ENCODE measurements at places on chromosomes 4 and X.

DNA sequence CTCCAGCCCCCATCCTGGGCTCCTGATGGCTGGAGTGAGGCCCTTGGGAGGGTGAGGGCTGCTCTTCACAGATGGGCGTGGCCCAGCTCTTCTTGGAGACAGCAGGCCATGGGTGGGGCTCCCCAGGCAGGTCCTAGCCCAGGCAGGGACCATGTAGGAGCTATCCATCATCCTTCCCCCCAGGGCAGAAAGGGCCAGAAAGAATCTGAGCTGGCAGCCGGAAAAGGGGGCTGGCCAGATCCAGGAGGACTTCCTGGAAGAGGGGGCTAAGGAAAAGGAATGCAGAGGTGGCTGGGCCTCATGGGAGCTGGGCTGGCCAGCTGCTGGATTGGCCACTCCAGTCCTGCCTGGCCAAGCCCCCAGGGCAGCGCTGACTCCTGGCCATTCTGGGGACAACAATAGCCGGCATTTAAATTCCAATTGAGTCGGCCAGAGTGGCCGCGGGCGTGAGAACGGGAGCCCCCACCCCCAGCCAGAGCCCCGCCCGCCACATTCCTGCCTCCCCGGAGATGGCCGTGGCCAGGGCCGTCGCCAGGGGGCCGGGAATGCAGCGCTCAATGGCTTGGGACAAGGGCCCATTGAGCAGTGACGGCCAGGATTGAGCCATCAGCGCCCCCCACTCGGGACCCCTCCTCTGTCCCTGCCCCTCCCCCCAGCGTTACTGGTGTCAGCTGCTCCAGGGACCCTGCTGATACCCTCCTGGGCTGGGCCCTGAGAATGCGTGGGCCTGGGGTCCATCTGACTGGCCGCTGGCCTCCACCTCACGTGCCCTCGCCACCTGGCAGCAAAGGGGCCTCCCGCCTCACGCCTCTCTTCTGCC, 15.1 kb upstream of the FGFR3 start:
- no peak for DNase-seq

DNA sequence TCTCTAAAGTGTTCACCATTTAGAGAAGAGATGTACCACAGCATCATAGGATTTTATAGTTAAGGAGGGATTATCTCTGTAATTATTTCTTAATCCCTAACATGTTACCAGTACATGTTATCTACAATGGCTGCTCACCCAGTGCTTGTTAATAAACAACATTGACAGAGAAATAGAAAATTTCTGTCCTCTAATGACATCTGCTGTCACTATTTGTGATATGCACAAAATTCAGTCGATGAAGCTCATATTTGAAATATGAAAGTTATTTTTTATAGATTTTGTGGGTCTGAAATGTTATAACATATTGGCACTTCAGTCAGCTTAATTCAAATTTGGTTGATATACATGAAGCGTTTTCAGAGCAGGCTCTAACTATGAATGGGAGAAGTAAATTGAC, 48.8 kb upstream of the GRXCR1 start:
- no peak for DNase-seq

- DNase-seq, result no peak
These were observed 23.7 kb downstream of the FAT1 start for GRCh38 chr4:186699881-186700397.

GRCh38 chr4:11004818-11005217, 320.2 kb upstream of the CLNK start:
- DNase-seq, result no peak

DNA sequence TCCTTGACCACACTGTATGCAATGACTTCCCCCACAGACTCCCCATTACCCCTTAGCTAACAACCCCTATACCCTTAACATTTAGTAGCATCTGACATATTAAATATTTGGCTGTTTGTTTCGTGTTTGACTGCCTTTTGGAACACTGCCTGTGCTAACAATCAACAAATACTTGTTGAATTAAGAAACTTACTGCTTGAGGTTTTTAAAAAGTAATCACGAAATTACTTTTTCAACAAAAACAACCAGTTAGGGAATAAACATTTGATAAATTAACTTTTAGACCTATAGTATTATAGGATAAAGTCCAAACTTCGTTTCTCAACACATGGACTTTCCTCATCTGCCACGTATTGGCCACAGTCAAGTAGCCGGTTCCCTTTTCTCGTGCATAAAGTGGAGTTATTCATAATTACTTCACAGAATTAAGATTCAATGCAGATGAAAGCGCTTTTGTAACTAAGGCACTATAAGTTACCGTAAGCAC, 555 bp upstream of the ELMOD2 start:
- no peak for DNase-seq

DNA sequence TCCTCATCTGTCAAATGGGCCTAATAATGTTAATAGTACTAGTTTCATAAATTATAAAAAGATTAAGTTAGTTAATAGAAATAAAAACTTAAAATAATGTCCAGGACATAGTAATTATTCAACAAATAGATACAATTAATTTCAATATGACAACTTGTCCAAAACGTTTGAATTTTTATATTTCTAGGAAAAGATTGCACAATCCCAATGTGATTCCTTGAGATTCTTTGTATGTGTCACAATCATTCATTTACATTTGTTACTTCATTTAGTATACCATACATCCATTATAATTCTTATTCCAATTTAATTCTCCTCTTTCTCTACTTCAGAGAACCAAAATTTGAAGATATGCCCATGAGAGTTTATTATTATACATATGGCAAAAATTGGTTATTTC, 554.2 kb downstream of the GABRG1 start:
- no peak for DNase-seq

DNA sequence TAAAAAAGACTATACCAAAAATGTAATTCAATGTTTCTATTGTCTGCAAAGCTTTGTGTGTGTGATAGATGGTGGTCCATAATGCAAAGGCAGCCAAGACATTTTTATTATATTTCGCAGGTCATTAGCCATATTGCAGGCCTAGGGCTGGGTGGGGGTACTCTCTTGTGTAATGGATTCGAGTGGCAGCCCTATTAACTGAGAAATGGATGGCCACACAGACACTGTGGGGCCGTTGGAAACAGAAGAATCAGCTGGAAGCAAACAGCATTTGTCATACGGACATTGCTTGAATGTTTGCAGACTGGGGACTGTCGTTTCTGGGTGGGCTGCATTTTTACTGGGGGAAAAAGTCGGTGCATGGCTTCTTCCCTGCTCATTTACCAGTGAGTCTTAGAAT, 101.4 kb downstream of the GPR143 start:
- DNase-seq, result no peak

- no peak for DNase-seq
These were observed 15.5 kb upstream of the GPM6A start for GRCh38 chr4:175827516-175827915.

- no peak for DNase-seq
These were observed 19.7 kb upstream of the ACSL1 start for GRCh38 chr4:184845367-184846021.

GRCh38 chrX:87961471-87961870, 443.9 kb downstream of the KLHL4 start:
- no peak for DNase-seq

- DNase-seq, result no peak
These were observed 61.6 kb downstream of the HPGD start for GRCh38 chr4:174460684-174461083.

DNA sequence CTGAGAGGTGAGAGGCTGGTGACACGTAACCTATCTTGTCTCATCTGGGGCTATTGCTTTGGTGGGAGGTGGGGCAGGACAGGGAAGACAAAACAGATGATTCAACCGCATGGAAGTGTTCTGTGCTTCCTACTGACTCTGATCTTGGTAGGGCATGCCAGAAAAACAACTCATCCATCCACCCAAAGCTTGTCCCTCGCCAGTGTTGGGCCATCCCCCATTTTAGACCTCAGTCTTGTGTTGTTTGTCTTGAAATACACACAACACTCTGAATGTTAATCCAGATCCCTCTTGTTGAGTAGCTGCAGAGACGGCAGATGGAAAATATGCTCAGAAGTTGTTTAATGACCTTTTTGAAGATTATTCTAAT, 377 bp downstream of the CHRNA9 start:
- no peak for DNase-seq

DNA sequence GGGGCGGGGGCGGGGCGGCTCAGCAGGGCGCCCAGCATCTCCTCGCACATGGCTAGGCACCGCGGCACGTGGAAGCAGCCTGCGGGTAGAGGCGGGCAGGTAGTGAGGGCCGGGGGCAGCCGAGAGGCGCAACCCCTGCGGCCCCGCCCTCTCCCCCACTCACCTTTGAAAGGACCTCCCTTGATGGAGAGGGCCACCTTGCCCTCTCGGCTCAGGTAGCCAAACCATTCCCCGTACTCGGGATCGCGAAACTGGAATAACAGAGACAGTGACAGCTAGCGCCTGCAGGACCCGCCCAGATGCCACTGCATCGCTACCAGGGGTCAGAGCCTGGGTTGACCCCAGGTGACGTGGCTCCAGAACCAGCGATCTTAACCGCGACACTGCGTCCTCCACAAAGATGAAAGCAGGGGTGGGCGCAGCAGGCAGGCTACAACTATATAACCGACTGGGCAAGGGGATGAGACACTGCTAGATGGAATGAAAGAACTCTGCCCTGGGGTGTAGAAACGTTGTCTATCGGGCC, 552 bp upstream of the NAA10 start:
- DNase-seq, result no peak

DNA sequence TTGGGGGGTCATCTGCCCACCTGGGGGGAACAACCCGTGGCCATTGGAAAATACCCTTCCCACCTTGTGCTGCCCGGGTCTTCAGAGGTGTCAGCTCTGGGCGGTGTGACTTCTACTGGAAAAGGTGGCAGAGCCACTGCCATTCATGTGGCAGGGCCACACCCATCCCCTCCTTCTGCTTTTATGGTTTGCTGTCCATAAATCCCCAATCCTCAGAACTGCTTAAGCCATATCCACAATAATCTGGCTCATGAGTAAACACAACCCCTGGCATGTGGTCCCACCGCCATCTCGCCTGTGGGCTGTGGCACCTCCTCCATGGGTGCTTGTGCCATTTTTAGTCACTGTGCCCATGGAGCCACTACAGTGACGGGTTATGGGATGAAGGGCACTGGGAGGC, 20.6 kb downstream of the SORCS2 start:
- DNase-seq, result no peak

DNA sequence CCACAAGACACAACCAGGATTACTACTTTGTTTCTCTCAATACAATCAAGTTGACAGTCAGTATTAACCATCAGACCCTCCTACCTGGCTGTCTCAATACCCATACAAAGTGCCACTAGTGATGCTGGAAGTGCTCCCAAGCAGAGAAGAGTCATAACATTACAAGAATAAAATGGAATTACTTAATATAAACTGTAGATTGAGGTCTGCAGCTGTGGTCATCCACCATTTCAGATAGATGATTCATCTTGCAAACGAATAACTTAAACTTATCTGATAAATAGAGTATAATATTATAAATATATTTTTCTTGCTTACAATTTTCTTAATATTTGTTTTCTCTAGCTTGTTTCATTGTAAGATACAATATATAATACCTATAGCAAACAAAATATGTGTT, 1034.2 kb upstream of the PCDH10 start:
- DNase-seq, result no peak

GRCh38 chr4:127084666-127085065, 548.1 kb upstream of the INTU start:
- DNase-seq, result no peak

DNA sequence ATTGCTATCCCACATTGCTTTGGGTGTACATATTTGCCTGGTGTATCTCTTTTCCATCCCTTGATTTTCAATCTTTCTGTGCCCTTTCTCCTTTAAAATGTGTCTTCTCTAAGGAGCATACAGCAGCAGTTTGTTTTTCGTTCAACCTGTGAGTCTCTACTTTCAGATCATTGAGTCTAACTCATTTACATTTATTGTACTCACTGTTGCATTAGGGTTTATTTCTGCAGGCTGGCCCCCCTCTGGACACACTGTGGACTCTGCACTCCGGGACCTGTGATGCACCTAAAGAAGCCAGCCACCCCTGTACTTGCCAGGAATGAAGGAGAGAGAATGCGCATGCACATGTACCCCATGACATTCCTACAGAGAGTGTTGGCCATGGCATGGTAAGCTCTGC, 93.0 kb downstream of the FAM53A start:
- no peak for DNase-seq

DNA sequence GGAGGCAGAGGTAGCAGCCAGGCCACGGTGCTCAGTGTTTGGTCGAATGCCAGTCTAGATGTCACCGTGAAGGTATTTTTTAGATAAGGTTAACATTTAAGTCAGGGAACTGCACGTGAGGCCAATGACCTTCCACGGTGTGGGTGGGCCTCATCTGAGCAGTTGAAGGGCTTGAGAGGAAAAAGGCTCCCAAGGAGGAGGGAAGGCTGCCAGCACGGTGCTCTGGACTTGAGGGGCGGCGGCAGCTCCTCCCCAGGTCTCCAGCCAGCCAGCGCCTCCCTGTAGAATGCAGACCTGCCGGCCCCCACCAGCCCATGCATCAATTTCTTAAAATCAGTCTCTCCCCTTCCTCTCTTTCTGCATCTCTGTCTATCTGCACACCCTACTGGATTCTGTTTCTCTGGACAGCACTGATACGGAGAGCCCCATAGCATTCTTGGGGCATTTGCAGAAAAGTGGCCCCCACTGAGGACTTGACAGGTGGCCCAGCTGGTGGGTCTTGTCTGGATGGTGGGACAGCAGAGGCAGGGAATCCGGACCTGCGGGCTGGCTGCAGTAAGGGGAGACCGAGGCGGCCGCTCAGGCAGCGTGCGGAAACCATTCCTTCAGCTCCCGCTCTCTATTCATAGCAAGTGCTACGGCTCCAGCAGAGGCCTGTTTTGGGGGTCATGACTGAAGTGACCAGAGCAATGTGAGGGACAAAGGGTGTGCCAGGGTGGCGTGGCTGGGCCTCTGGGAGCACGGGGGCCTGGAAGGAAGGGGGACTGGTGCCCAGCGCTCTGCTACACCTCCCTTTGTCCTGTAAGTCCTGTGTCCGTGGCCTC, 7.9 kb upstream of the RGS12 start:
- no peak for DNase-seq

- DNase-seq, result no peak
These were observed 56.9 kb downstream of the NDNF start for GRCh38 chr4:121015421-121015820.

DNA sequence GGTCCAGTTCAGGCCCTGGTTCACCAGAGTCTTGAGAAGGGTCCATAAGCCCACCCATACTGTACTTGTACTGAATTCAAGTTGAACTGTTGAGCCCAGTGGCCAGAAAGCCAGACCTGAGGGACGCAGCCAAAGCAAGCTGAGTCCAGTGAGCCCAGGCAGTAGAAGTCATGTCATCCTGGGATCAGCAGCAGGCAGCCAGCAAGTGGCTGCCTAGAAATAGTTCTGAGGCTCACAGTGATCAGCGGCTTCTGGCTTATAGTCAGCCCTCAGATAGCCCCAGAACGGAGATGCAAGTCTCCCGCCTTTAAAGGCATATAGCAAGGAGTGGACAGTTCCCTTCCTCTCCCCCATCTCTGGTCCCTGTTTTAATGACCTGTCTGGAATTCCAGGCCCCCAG, 347.1 kb downstream of the FBXW7 start:
- DNase-seq, result no peak

All from stimulated activated CD4-positive, alpha-beta T cell treated with anti-CD3 and anti-CD28 coated beads, Interleukin-1b, Interleukin-23, amount 100 ng/mL, for 1 hour (primary cell).